ENCODE measurements at places on chromosomes 5 and 9.

DNA sequence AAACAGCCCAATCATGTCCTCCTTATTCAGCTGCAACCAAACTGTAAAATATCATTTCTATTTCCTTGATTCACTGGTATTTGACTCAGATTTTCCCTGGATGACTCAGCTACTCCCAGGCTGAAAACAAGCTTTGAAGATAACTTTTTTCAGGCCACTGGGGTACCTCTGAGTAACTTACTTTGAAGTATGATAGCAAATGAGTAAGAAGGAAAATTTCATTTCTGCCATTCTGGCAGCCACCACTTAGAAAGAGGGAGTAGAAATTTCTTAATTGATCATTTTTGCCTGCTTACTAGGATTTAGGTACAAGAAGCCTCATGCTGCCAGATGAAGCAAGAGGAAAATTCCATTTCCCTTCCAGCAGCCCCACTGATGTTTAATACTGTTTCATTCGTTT, 247.4 kb downstream of the PRELID2 start:
- no peak for DNase-seq

DNA sequence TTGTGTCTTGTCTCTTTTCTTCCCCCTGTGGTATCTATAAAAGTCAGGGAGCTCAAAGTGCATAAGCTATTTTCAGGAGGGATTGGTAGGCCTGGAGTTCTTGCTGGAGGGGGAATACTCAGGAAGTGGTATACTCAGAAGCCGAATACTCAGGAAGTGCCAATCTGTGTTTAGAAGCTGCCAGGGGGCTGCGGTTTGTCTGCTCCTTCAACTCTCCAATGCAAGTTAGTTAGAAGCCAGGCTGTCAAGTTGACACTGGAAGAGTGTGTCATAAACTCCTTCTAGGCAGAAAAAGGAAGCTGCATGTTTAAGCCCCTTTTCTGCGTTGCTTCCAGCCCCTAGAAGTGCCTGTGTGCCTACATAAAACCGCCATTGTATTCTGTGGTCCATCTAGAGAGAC, 366.5 kb downstream of the TAF11L14 start:
- no peak for DNase-seq

GRCh38 chr5:43780586-43780985, 177.6 kb downstream of the NNT start:
- DNase-seq, result no peak

GRCh38 chr9:78622126-78622525, 325.2 kb downstream of the PSAT1 start:
- no peak for DNase-seq

- no peak for DNase-seq
Measured at GRCh38 chr9:15843931-15844330, 291.1 kb downstream of the CCDC171 start.

GRCh38 chr9:265209-265870, 50.7 kb downstream of the DOCK8 start:
- DNase-seq, result no peak

DNA sequence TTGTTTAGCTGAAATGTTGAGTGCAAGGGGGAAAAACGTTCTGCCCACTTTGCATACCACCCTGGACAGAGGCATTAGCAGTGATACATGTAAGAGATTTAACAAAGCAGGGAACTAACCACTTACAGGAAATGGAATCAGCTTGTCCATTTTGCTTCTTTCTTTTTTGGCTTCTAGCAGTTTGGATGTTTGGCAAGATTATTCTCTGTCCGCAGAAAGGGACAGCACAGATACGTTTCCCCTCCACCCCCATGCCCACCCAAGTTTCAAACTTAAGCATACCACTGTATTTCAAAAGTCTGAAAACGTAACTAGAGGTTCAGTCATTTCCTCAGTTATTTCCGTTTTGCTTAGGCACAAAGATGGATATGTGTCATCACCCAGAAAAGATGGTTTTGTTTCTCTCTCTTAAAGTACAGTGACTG, 118.4 kb downstream of the GDNF start:
- DNase-seq, result no peak

DNA sequence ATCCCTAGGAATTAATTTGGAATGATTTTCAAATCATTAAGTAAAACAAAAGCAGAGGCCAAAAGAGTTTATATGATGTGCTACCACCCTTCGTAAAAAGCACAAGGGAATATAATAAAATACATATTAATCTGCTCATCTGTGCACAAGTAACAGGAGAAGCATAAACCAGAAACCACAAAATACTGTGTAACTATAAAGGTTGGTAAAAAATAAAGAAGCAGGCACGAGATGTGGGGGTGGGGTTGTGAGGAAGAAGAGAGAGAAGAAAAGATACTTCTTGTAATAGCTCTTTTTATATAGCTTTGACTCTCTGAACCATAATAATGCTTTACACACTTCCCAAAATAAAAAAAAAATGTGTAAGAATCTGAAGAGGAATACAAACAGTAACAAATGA, 214.9 kb upstream of the EFNA5 start:
- no peak for DNase-seq
